ENCODE measurements at places on chromosomes 11 and 22.

- DNase-seq, result no peak
These were observed 689 bp downstream of the PDHX start for GRCh38 chr11:34916843-34917770.

DNA sequence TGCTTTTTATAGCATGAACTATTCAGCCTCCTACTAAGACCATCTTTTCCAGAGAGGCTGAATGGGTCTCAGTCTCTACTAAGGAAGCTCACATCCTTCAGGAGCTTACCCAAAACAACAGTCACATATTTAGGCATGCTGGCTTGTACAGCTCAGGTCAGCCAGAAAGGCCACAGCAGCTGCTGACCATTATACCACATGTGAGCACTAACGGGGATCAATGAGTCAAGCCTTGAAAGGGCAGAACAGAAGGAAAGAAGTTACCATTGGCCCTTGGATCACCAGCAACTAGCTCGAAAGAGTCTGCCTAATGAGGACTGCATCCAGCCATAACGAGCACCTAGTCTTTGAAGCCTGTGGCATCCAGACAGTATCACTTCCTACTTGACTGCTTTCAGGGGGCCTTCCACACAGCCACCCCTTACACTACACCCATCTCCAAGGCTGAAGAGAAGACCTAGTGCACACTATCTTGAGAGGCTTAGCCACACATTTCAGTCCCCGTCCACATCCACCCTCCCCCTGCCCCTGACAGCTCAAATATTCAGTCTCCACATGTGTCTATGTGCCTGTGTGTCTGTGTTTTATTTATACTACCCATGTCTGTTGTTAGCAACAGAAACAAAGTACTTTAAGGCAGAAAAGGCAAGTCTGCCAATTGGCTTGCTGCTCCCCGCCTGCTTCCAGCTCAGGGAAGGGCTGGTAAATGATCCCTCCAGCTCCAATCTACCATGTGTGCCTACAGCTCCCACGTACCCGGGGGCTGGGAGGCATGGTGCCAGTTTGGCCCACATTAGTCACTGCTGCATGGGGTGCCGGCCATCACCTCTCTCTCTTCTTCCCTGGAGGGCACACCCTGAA, 95.5 kb downstream of the RPL27A start:
- no peak for DNase-seq

DNA sequence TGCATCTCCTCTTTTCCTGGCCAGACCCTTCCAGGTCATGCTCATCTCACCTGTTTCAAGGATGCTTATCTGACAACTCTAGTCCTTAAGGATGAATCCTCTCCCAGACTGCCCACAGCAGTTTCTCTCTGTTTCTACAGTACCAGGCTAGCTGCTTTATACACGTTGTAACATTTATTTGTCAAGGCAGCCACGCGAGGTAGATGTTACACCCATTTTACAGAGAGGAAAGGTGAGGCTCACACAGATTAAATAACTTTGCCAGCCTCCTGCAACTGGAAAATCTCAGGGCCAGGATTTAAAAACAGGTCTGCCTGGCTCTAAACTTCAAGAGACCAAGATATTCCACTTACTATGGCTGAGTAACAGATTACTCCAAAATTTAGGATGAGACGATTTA, 45.7 kb upstream of the E2F8 start:
- DNase-seq, result no peak

GRCh38 chr11:7559398-7560283, 45.8 kb downstream of the PPFIBP2 start:
- DNase-seq, result no peak

- no peak for DNase-seq
These were observed 166.1 kb downstream of the C11orf91 start for GRCh38 chr11:33534575-33534974.

DNA sequence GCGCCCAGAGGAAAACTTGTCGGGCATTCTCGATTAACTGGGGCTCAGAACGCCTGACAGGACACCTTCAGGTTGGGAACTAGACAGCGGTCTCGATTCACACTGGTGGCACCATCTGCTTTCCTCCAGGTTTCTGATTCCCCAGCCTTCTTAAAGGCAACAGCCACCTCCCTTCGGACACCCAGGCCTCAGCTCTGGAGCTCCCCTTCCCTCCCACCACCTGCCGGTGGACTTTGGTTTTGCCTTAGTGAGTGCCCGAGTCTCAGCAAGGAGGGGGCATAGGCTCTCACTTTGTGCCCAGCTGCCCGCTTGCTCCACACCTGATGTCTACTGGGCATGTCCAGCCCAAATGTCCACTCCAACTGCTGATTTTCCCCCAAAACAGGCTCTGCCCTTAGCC, 110.4 kb upstream of the PARVA start:
- no peak for DNase-seq

DNA sequence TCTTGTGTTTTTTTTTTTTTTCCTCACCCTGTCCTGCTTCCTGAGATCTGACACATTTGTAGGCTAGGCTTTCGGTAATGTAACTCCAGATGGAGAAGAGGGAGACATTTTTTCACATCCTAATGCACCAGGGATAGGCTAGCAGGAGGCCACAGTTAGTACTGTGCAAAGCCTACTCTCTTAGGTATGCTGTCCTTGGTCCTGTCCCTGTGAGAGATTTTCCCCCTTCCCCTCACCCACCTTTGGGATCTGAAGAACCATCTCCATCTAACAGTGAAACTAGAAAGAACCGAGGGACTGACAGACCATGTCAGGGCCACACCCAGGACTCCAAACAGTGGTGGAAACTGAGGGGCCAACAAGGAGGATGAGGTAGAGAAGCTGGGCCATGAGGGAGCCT, 29.2 kb downstream of the ADAMTS8 start:
- no peak for DNase-seq

DNA sequence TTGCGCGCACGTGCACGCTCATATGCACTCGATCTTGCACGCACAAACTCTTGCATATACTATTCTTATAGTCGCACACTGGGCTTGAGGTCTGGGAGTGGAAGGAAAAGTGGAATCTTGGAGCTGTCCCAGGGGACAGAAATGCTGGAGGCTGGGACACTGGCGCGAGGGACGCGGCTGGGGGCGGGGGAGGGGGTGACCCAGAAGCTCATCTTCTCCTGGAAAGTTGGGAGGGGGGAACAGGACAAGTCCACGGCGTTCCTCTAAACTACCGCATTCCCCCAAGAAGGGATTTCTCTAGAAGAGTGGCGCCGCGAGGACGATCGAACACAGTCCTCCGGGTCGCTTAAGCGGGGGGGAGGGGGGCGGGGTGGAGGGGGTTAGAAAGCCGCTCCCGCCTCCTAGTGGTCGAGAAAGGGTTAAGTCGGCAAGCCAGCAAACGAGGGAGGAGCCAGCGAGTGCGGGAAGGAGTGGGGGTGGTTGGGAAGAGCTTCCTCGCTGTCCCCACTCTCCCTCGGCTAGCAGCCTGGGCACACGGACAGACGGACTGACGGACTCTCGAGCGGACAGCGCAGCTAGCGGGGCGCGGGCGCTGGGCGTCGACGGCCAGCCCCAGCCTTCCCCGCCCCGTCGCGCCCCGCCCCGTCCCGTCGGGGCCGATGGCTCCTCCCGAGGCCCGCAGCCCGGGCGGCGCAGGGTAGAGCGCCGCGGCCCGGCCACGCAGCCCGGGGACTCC, at the start of gene RTN4RL2:
Gene RTN4RL2 (plus strand): TSS at position 507 of the 736 bp plus-strand sequence. CDS start 338 bp downstream, outside the sequence.
- peak; percentile 73 for DNase-seq

GRCh38 chr11:108117746-108118371, 3.5 kb upstream of the ACAT1 start:
- DNase-seq, result peak; percentile 52

- DNase-seq, result peak; percentile 58
These were observed 40.4 kb upstream of the AKIP1 start for GRCh38 chr11:8870411-8871170.

DNA sequence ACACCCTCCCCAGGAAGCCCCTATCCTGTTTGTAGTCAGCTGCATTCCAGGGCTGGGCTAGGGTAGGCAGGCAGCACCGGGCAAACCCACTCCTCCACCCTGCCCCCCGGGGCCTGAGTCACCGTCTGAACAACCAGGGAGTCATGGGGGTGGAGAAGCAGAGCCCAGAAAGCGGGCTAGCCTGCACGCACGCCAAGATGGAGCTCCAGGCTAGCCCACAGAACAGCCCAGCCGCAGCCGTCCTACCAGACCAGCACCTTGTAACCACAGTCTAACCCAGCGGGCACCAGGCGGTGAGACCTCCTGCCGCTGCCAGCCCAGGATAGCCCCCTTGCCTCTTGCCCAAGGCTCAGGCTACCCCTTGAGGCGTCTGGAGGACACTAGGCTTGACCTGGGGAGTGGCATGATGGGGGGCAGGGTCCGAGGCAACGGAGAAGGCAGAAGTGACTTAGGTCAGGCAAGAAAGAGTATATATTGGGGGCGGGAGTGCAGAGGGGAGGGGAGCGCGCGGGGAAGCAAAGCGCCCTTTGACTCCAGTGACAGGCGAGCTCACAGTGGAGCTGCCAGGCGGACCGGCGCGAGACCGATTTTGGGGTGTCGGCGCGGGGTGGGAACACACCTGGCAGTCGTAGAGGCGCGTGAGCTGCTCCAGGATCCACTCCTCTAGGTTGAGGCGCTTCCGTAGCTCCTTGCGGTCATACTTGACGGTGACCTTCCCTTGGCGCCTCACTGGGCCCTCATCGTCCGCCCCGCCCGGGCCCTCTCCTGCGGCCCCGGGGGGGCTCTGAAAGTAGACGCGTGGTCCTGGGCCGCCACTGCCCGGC, 734 bp downstream of the PPP1R14B start:
- peak; percentile 65 for DNase-seq

GRCh38 chr11:596374-596773, 19.4 kb downstream of the IRF7 start:
- DNase-seq, result no peak

DNA sequence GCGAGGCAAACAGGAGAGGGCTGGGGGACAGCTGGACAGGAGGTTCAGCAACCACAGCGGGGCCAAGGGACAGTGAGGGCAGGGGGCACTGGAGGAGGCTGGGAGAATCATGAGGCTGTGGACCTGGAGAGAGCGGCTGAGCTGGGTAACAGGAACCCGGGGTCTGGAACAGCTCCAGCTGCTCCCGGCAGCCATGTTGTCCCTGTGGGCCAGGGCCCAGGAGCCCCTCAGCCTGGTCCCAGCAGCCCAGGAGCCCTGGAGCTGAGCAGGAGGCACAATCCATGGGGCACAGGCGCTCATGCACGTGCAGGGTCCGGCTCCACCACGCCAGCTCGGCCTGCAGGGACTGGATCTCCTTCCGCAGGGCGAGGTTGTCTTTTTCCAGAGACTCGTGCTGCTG, 7.4 kb downstream of the BATF2 start:
- no peak for DNase-seq

GRCh38 chr11:116776522-116776984, 3.8 kb upstream of the BUD13 start:
- DNase-seq, result no peak

- no peak for DNase-seq
These were observed 23.1 kb downstream of the A4GALT start for GRCh38 chr22:42697542-42698013.

- DNase-seq, result no peak
These were observed 4.5 kb downstream of the CLMP start for GRCh38 chr11:123190518-123190917.

GRCh38 chr11:34859496-34859895, 56.7 kb downstream of the APIP start:
- DNase-seq, result no peak

- no peak for DNase-seq
These were observed 100.1 kb downstream of the SLC1A2 start for GRCh38 chr11:35318977-35319925.

DNA sequence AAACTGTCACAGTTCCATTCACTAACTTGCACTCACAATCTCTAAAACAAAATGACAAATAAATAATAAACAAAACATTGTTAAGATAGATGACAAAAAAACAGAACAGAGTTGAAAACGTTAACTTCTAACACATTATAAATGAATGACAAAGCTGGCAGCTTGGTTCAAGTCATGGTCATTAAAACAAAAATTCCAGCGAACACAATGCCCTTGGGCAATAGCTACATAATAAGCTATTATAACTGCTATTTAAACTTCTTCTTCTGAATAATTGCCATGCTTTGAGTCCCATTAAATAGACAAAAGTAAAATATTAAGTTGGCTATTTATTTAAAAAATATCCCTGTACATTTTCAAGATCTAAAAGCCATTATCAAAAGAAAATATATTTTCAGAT, 54.7 kb downstream of the PICALM start:
- no peak for DNase-seq

- DNase-seq, result no peak
These were observed 234.9 kb upstream of the ARHGAP20 start for GRCh38 chr11:110947096-110947495.

DNA sequence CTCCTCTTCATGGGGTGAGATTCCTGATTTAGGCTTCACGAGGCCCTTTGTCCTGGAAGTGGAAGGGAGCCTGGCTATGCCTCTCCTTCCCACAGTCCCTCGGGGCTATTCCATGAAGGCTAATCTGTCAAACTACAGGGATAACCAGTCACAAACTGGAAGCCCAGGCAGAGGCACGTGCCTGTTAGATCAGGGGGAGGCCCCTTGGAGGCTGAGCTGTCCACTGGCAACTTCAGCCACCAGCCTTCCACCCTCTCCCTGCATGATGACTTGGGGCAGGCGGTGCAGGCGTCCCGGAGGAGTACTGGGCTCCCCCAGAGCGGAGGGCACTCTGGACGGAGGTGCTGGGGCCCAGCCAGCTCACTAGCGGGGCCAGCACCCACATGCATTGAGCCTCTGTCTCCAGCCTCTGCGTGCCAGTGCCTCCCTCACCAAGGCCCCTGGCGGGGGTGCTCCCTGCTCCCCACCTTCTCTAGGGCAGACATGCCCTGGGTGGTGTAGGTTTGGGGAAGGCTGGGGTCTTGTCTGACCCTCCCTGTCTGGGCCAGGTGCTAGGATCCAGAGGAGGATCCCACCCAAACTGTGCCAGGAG, 42.9 kb downstream of the WNT11 start:
- DNase-seq, result no peak
